A375 (cell line): ENCODE measurements at places on chromosomes 4 and X. TPM values are rescaled to one million over a fixed set of nuclear protein-coding genes. Genes with fewer than 3 reads are reported as not detected.

Gene GLRA3
- not detected in 2 replicates for total RNA-seq

Gene TCEAL2
- 0.08 TPM in 1 of 2 replicates, not detected in the other for total RNA-seq

Gene CTSO
- 1.5 and 1.9 TPM in 2 replicates for total RNA-seq

Gene LAGE3
- total RNA-seq, result 35.6 and 38.9 TPM in 2 replicates

Gene BCAP31
- 215 and 221 TPM in 2 replicates for total RNA-seq
